ENCODE measurements at places on chromosomes 7 and 10. TPM values are rescaled to one million over a fixed set of nuclear protein-coding genes. Genes with fewer than 3 reads are reported as not detected.
A peak's percentile ranks its signal among the peaks of the same experiment; 100 is the strongest.

DNA sequence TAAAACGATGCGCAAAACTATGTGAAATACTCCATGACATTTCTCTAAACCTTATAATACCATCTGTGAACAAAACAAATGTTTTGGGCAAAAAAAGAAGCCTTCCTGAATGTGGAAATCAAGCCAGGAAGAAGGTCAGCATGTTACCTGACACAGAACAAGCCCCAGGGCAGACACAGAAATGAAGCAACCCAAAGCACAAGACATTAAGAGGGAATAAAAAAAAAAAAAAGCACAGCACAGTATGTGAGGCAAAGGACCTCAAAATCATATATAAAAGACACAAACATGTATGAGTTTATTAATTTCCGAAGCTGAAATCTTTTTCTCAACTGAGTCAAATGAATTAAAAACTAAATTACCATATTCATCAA is 161.8 kb downstream of the SKIDA1 start:
- H3K27me3 ChIP-seq: no peaks in the 10 kb centered on the region
- no peaks in the 10 kb centered on the region for H3K36me3 ChIP-seq
- no peak overlapping the region for H3K27ac ChIP-seq
- no peak for DNase-seq
- peaks cover 12% of the 10 kb centered on the region for H3K4me1 ChIP-seq

DNA sequence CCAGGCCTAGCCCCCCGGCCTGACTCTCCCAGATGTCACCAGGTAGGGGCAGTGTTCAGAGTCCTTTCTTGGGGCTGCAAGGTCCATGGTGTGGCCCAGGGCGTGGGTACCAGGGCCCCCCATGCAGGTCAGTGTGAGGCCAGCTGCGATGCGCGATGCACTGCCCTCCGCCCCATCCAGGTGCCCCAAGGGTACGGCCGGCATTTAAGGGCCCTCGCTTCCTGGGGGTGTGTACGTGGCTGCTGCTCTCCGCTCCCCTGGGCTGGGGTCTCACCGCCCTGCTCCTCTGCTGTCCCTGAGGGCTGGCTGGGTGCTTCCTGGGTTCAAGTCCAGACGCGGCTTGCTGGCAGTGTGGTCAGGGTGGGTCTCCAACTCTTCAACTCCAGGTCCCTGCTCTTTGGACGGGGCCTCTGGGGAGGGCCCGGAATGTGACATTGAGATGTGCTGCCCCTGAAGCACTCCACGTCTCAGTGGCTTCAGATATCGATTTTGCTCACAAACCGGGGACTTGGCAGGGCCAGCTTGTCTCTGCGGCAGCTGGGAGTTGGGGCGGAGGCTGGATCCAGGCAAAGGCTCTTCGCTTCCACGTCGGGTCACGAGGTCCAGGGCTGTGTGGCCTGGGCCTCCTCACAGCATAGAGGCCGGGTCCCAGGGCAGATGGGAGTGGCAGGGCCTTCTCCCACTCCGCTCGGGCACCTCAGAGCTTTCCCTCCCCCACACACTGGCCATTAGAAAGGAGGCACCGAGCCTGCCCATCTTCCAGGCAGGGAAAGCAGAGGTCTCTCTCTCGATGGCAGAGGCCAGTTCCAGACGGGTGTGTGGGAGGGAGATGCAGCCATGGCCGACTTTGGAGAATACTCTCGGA is 93.2 kb downstream of the UNCX start:
- DNase-seq: no peak
- H3K4me1 ChIP-seq: no peaks in the 10 kb centered on the region

GRCh38 chr7:47194516-47195057 is 387.3 kb downstream of the TNS3 start:
- no peaks in the 10 kb centered on the region for H3K4me1 ChIP-seq
- peaks cover 6% of the 10 kb centered on the region for H3K27me3 ChIP-seq
- no peak for DNase-seq
- H3K4me3 ChIP-seq: no peak overlapping the region
- H3K36me3 ChIP-seq: no peaks in the 10 kb centered on the region
- no peak overlapping the region for H3K27ac ChIP-seq

DNA sequence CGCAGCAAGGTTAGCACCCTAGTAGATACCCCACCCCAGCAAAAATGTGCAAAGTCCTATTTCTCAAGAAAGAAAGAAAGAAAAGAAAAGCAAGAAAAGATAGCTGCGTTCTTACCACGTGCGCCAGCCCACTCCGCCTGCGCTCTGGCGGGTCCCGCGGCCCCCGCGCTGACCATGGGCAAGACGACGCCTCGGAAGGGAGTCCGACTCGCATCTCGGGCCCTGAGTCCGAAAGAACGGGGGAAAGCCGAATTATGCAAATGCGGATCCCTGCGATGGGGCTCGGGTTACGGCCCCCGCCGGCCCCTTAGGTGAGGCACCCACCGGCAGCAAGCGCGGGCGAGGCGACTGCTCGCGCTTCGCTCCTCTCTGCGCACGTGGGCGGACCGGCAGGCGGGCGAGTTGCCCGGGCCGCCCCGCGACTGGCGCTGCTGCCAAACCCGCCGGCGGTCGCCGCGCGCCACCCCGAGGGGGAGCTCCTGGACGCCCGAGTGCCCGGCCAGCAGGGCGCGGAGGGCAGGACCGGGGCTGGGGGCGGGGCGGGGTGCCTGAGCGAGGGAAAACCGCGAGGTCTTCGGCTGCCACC is 2.4 kb upstream of the EGR2 start:
- H3K27ac ChIP-seq: no peak overlapping the region
- no peaks in the 10 kb centered on the region for H3K36me3 ChIP-seq
- peaks cover 12% of the 10 kb centered on the region for H3K4me1 ChIP-seq
- H3K27me3 ChIP-seq: peaks cover 35% of the 10 kb centered on the region

GRCh38 chr7:155699180-155699579 is 54.7 kb downstream of the RBM33 start:
- DNase-seq: no peak
- no peak overlapping the region for H3K4me3 ChIP-seq
- no peaks in the 10 kb centered on the region for H3K4me1 ChIP-seq
- H3K27ac ChIP-seq: no peak overlapping the region
- H3K27me3 ChIP-seq: no peaks in the 10 kb centered on the region

GRCh38 chr10:14562218-14563075 is 212.2 kb downstream of the FAM107B start:
- no peaks in the 10 kb centered on the region for H3K27me3 ChIP-seq
- no peak overlapping the region for H3K4me3 ChIP-seq
- H3K36me3 ChIP-seq: no peaks in the 10 kb centered on the region
- H3K27ac ChIP-seq: no peak overlapping the region

- no peak overlapping the region for H3K4me3 ChIP-seq
- no peaks in the 10 kb centered on the region for H3K27me3 ChIP-seq
- H3K27ac ChIP-seq: no peak overlapping the region
- H3K4me1 ChIP-seq: peaks cover 17% of the 10 kb centered on the region
- DNase-seq: no peak
- H3K36me3 ChIP-seq: no peaks in the 10 kb centered on the region
These were observed 17.1 kb downstream of the CPA5 start for GRCh38 chr7:130361681-130362080.

- no peaks in the 10 kb centered on the region for H3K36me3 ChIP-seq
- H3K4me3 ChIP-seq: no peak overlapping the region
- no peak overlapping the region for H3K27ac ChIP-seq
- no peak for DNase-seq
- no peaks in the 10 kb centered on the region for H3K4me1 ChIP-seq
These were observed 2.5 kb downstream of the OR6V1 start for GRCh38 chr7:143054621-143055020.

DNA sequence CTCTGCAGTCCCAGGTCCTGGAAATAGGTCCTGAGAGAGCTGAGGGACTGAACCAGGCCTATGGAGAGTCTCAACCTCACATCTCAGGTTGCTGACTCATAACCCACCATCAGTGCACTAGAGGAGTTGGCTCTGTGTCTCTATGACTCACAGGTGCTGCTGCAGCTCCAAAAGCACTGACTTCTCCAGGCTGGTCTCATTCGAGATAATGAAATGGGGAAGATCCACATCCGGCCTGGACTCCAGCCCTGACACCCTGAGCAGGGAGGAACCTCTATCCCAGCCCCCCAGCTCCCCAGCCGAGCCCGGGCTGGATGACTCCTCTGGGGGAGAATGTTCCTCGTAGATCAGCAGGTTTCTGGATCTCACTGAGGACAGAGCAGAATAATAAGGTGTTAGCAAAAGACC is 35.5 kb upstream of the DGKI start:
- H3K4me1 ChIP-seq: peaks cover 13% of the 10 kb centered on the region
- peak; percentile 100 for DNase-seq
- no peaks in the 10 kb centered on the region for H3K27me3 ChIP-seq
- peaks cover 25% of the 10 kb centered on the region for H3K36me3 ChIP-seq
- peak overlapping the region; percentile 61 for H3K27ac ChIP-seq
- no peak overlapping the region for H3K4me3 ChIP-seq

- H3K27me3 ChIP-seq: no peaks in the 10 kb centered on the region
- H3K4me3 ChIP-seq: no peak overlapping the region
- DNase-seq: no peak
- H3K27ac ChIP-seq: no peak overlapping the region
- H3K4me1 ChIP-seq: peaks cover 8% of the 10 kb centered on the region
- H3K36me3 ChIP-seq: no peaks in the 10 kb centered on the region
These were observed 47.6 kb upstream of the AQP1 start for GRCh38 chr7:30864101-30864500.

DNA sequence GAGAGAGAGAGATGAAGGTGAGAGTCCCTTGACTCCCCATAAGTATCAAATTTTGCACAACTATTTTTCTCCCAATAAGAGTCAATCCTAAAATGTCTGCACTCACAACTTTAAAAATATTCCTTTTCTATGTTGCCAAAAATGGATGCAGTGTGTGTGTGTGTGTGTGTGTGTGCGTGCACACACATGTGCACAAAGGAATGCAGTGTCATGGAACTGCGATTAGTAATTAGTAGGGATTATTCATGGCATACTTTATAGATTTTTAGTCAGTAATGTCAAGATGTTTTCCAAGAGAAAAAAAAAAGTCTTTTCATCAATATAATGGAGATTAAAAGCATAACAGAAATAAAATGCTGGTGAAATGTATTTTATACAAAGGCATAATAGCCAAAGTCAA is 179.1 kb upstream of the LRRTM3 start:
- H3K27me3 ChIP-seq: no peaks in the 10 kb centered on the region
- H3K36me3 ChIP-seq: no peaks in the 10 kb centered on the region
- no peak overlapping the region for H3K27ac ChIP-seq
- DNase-seq: peak; percentile 61
- H3K4me3 ChIP-seq: no peak overlapping the region

DNA sequence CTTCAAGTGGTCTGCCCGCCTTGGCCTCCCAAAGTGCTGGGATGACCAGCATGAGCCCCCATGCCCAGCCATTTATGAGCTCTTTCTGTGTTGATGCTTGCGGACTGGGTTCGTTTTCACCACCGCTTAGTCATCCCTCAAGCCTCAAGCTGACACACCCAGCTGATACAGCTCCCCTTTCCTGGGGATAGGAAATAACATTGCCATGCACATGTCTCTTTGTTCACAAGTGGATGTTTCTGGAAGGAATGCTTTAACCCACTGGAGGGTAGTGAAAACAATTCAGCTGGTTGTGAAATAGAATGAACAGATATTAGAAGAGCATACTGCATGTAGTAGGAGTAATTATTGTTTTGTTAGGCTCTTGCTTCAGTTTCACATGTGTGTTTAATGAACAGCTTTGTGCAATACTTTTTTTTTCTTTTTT is 8.5 kb upstream of the METTL27 start:
- H3K4me3 ChIP-seq: no peak overlapping the region
- H3K36me3 ChIP-seq: no peaks in the 10 kb centered on the region
- DNase-seq: peak; percentile 99
- H3K27ac ChIP-seq: peak overlapping the region; percentile 94

DNA sequence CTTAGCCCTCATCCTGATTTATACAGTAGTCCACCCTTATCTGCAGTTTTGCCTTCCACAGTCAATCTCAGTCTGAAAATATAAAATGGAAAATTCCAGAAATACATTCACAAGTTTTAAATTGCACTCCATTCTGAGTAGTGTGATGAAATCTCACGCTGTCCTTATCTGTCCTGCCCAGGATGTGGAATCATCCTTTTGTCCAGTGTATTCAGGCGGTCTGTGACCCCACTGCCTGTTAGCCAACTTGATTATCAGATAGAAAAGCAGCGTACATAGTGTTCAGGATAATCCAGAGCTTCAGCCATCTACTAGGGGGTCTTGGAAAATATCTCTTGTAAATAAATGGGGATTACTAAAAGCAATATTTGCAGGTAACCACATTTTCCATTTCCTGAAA is 146.3 kb downstream of the MALRD1 start:
- no peaks in the 10 kb centered on the region for H3K36me3 ChIP-seq
- no peak overlapping the region for H3K27ac ChIP-seq
- H3K4me1 ChIP-seq: no peaks in the 10 kb centered on the region

GRCh38 chr10:113096128-113096996 is 146.3 kb downstream of the TCF7L2 start:
- H3K27ac ChIP-seq: no peak overlapping the region
- no peaks in the 10 kb centered on the region for H3K27me3 ChIP-seq
- H3K36me3 ChIP-seq: peaks cover 2% of the 10 kb centered on the region

DNA sequence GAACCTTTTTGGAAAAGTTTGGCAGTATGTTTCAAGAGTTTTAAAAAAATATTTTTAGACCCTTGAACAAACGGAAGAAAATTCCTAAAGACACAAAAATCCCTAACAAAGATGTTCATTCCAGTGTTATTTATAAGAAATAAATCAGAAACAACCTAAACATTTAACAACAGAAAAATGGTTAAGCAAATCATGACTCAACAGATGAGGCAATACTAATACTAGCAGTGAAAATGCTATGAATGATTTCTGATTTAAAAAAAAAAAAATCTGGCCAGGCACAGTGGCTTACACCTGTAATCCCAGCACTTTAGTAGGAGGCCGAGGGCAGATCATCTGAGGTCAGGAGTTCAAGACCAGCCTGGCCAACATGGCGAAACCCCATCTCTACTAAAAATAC is 61.0 kb downstream of the ARHGAP12 start:
- no peak overlapping the region for H3K4me3 ChIP-seq
- H3K4me1 ChIP-seq: peaks cover under 1% of the 10 kb centered on the region
- no peaks in the 10 kb centered on the region for H3K27me3 ChIP-seq
- no peak overlapping the region for H3K27ac ChIP-seq

- no peak for DNase-seq
- no peaks in the 10 kb centered on the region for H3K36me3 ChIP-seq
- H3K4me3 ChIP-seq: no peak overlapping the region
- H3K27ac ChIP-seq: no peak overlapping the region
- no peaks in the 10 kb centered on the region for H3K27me3 ChIP-seq
These were observed 232.6 kb upstream of the HABP2 start for GRCh38 chr10:113320211-113320610.

GRCh38 chr10:27482984-27483956 is 20.8 kb upstream of the RAB18 start:
- no peaks in the 10 kb centered on the region for H3K27me3 ChIP-seq
- no peaks in the 10 kb centered on the region for H3K4me1 ChIP-seq
- H3K4me3 ChIP-seq: no peak overlapping the region
- peak; percentile 4 for DNase-seq

The WNT8B gene
- not detected for total RNA-seq

The DYDC2 gene
- total RNA-seq: not detected

The NKX1-2 gene
- not detected for total RNA-seq

The RNF133 gene
- 0.50 TPM for total RNA-seq

The CRYGN gene
- total RNA-seq: 0.50 TPM

The GNG11 gene
- 27.2 TPM for total RNA-seq

Measured in fibroblast of lung (primary cell).